ENCODE measurements at places on chromosomes 6 and 20.

GRCh38 chr6:30075790-30076732, 492 bp upstream of the RNF39 start:
- no peak for DNase-seq

DNA sequence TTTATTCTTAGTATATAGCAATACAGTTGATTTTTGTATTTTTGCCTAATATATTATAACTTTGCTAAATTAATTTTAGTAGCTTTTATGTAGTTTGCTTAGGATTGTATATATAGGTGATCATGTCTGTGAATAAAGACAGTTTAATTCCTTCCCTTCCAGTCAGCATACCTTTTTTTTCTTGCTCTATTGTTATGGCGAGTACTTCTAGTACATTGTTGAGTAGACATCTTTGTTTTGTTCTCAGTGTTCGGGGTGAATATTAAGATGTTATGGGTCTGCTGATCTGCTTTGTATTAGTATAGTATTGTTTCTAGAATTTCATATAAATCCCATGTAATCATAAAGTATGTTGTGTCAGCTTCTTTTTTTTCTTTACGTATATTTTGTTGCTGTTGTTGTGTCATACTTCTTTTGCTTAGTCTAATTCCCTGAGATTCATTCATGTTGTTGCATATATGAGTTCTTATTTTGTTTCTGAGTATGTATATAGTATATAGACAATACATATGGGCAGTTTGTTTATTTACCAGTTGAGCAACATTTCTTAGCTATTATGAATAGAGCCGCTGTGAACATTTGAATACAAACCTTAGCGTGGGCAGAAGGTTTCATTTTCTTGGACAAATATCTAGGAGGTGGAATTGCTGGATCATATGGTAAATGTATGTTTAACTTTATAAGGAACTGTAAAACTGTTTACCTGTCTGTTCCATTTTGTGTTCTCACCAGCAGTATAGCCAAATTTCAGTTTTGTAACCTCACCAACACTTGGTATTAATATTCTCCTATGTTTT, 25.5 kb downstream of the NCOA3 start:
- DNase-seq: no peak

DNA sequence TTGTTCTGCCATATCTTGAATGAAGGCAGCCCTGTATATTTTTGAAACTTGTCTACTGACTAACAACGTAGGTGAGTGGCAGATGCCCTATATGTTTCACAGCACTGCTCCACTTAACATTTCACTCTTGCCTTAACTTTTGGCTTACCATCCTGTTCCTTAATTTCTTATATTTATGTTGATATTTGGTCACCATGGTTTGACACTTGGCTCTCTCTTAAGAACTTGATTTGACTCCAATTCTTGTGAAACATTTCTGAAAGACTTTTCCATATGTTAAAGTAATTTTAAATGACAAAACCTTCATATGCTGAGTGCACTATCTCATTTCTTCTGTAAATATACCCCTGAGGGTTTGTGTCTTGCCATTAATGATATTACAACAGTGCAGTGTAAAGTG, 434.3 kb upstream of the IMPG1 start:
- no peak for DNase-seq

GRCh38 chr6:35557239-35557638, 44.5 kb upstream of the TULP1 start:
- DNase-seq: no peak

- DNase-seq: no peak
Observed at GRCh38 chr6:129895692-129896091, 34.6 kb upstream of the TMEM244 start.

GRCh38 chr6:167504385-167504961, 179.6 kb downstream of the TTLL2 start:
- no peak for DNase-seq

DNA sequence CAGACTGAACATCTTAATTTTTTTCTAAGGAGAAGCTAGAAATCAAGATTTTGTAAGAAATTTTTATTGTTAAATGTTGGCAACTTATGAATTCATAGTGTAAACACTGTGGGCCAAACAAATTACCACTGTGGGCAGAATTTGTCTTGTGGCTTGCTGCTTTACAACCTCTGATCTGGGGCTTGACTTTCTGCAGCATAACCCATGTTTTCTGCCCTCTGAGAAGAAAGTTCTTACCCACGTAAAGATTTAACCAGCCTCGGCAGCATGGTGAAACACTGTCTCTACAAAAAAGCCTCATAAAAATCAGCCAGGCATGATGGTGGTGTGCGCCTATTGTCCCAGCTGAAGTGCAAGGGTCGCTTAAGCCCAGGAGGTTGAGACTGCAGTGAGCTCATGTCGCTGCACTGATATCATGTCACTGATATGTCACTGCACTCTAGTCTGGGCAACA, 12.9 kb downstream of the ITCH start:
- DNase-seq: no peak

DNA sequence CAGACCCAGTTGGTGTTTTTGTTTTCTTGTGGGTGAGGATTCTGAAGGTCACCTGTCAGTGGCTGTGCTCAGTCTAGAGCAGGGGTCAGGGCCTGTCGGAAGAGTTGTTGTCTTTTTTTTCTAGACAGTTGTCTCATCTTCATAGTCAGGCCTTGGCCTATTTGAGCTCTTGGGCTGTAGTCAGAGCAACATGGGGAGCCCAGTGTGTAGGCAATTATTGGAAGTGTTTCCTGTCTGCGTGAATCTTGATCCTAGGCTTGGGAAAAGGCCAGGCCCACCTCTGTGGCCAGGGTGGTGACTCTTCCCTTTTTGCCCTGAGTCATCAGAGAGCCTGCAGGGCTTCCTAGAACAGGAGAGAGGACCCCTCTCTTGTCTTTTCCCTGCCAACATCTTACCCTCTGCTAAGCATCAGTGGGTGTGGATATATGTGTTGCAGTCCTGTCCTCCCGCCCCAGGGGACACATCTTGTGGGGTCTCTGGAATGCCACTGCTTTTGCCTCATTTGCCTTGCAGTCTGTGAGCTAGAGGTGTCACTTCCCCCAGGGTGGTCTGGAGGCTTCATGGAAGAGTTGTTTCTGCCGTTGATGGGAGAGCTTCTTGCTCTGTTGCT, 11.4 kb downstream of the TJAP1 start:
- no peak for DNase-seq

- DNase-seq: no peak
Observed at GRCh38 chr6:80282913-80283554, 176.6 kb downstream of the BCKDHB start.

GRCh38 chr6:81002126-81002525, 750.4 kb downstream of the TENT5A start:
- DNase-seq: no peak

- DNase-seq: no peak
Observed at GRCh38 chr20:21182832-21183563, 57.1 kb downstream of the KIZ start.

- no peak for DNase-seq
Observed at GRCh38 chr6:117118490-117118889, 146.9 kb upstream of the VGLL2 start.

All from natural killer cell (primary cell).